ENCODE measurements at places on chromosomes 4 and X. TPM values are rescaled to one million over a fixed set of nuclear protein-coding genes. Genes with fewer than 3 reads are reported as not detected.

TSPAN7 gene
- not detected for polyA plus RNA-seq

F8A2 gene
- polyA plus RNA-seq = not detected

ENPEP gene
- polyA plus RNA-seq = not detected

SLC16A2 gene
- polyA plus RNA-seq = not detected

GNPDA2 gene
- polyA plus RNA-seq = 20.4 TPM

MAGEB2 gene
- not detected for polyA plus RNA-seq

TNMD gene
- not detected for polyA plus RNA-seq

WNK3 gene
- polyA plus RNA-seq = 1.2 TPM

PABPC4L gene
- polyA plus RNA-seq = not detected

TLL1 gene
- not detected for polyA plus RNA-seq

SH3RF1 gene
- 2.2 TPM for polyA plus RNA-seq

EFHC2 gene
- polyA plus RNA-seq = not detected

EOLA2 gene
- polyA plus RNA-seq = 37.7 TPM

RAB39B gene
- polyA plus RNA-seq = 5.2 TPM

CCKAR gene
- polyA plus RNA-seq = not detected

AMBN gene
- not detected for polyA plus RNA-seq

MAGED4 gene
- 1.1 TPM for polyA plus RNA-seq

DKK2 gene
- 0.15 TPM for polyA plus RNA-seq

GAGE12F gene
- not detected for polyA plus RNA-seq

MAPK10 gene
- polyA plus RNA-seq = 0.94 TPM

ATP5ME gene
- 430 TPM for polyA plus RNA-seq

CENPVL2 gene
- polyA plus RNA-seq = not detected

MAOA gene
- polyA plus RNA-seq = not detected

SPANXN1 gene
- polyA plus RNA-seq = not detected

APOO gene
- polyA plus RNA-seq = 18.1 TPM

PRRG3 gene
- polyA plus RNA-seq = not detected

IL15 gene
- 8.2 TPM for polyA plus RNA-seq

TMPRSS11A gene
- polyA plus RNA-seq = not detected

CD38 gene
- 20.9 TPM for polyA plus RNA-seq

UGT2B7 gene
- polyA plus RNA-seq = not detected

THAP9 gene
- 2.0 TPM for polyA plus RNA-seq

BMX gene
- not detected for polyA plus RNA-seq

C4orf36 gene
- polyA plus RNA-seq = not detected

DBET gene
- polyA plus RNA-seq = not detected

FRG2 gene
- polyA plus RNA-seq = not detected

CFAP47 gene
- not detected for polyA plus RNA-seq

OPHN1 gene
- not detected for polyA plus RNA-seq

REELD1 gene
- polyA plus RNA-seq = not detected

CORIN gene
- not detected for polyA plus RNA-seq

ZNF630 gene
- polyA plus RNA-seq = 4.1 TPM

SATL1 gene
- 0.05 TPM for polyA plus RNA-seq

PCSK1N gene
- 0.51 TPM for polyA plus RNA-seq

CPE gene
- not detected for polyA plus RNA-seq

SPIN2A gene
- not detected for polyA plus RNA-seq

HTN3 gene
- polyA plus RNA-seq = not detected

EGF gene
- 0.51 TPM for polyA plus RNA-seq

RNF212 gene
- polyA plus RNA-seq = 0.68 TPM

RTL5 gene
- polyA plus RNA-seq = not detected

BEX1 gene
- polyA plus RNA-seq = not detected

Measured in IgD-negative memory B cell (primary cell).